ENCODE measurements at places on chromosomes 5 and 9.

GRCh38 chr5:126911986-126912385 lies 118.4 kb downstream of the MARCHF3 start:
- no peaks in the 10 kb centered on the region for H3K27me3 ChIP-seq
- no peak overlapping the region for H3K27ac ChIP-seq
- peaks cover 6% of the 10 kb centered on the region for H3K4me1 ChIP-seq

DNA sequence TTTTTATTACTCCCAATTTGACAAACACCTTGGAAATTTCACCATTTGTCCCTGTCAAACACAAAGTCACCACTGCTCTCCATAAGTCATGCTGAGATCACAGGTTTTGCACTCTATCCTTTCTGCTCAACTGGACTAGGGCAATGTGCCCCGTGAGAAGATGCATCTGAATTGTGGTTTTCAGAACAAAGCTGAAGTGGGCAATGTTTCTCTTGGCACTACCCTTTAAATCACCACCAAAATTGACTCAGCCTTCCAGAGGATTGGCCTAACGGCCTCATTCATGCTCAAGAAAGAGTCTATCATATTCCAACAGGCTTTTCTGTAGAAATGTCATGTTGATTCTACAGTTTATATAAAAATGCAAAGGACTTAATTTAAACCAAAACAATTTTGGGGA lies 81.0 kb upstream of the TRIO start:
- no peaks in the 10 kb centered on the region for H3K4me1 ChIP-seq
- no peaks in the 10 kb centered on the region for H3K27me3 ChIP-seq
- no peak for ATAC-seq
- no peaks in the 10 kb centered on the region for H3K36me3 ChIP-seq
- H3K4me3 ChIP-seq, result no peak overlapping the region

DNA sequence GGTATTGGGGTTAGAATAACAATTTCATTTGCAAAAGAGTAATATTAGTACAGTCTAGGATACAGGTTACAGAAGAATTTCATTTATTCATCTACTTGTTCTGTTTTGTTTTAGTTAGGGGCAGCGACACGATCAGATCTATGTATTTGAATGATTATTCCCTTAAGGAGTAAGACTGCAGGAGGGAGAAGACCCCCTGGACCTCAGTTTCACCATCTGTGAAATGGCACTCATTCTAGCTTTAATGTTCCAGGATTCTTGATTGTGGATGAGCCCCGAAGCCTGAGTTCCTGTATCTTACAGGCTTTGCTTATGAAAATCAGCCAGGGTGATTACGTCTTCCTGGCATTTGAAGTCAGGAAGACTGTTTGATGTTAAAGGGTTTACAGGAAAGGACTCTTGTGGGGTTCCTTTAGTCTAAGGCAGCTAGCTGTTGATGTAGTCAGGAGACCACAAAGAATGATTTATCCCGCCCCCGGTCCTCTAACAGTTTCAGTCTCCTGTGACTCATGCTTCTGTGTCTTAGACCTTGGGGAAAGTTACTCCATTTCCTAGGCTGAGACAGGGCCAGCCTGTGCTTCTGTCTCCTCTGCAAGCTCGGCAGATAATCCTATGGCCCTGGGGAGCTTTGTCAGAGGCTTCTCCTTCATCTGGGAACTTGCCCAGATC lies 11.5 kb downstream of the SMIM3 start:
- H3K36me3 ChIP-seq, result no peaks in the 10 kb centered on the region
- peaks cover 28% of the 10 kb centered on the region for H3K4me1 ChIP-seq
- no peaks in the 10 kb centered on the region for H3K27me3 ChIP-seq

- no peak overlapping the region for H3K4me3 ChIP-seq
- H3K4me1 ChIP-seq, result peaks cover 6% of the 10 kb centered on the region
- no peaks in the 10 kb centered on the region for H3K27me3 ChIP-seq
- no peak for ATAC-seq
- no peak overlapping the region for H3K27ac ChIP-seq
These were observed 4.7 kb downstream of the NOL6 start for GRCh38 chr9:33468797-33469621.

DNA sequence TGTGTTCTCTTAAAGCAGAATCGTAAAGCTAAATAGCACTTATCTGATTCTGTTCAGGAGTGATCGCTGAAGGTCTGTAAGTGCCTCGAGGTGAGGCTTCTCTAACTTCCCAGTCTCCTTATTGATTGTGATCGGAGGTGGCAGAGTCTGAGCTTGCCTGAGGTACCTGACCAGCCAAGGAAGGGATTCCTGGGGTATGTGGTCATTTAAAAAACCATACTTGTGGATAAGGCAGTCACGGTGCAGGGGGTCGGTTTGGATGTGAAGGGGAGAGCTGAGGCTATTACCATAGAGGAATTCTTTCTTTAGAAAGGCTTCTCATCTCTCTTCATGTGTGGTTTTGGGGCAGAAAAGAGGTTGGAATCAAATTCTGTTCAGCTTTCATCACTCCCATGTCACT lies 193.7 kb downstream of the TLE4 start:
- ATAC-seq, result no peak
- H3K4me3 ChIP-seq, result no peak overlapping the region
- no peak overlapping the region for H3K27ac ChIP-seq
- peaks cover 7% of the 10 kb centered on the region for H3K27me3 ChIP-seq
- no peaks in the 10 kb centered on the region for H3K36me3 ChIP-seq
- H3K4me1 ChIP-seq, result no peaks in the 10 kb centered on the region

- no peaks in the 10 kb centered on the region for H3K36me3 ChIP-seq
- ATAC-seq, result peak; percentile 53
- H3K4me1 ChIP-seq, result no peaks in the 10 kb centered on the region
- no peak overlapping the region for H3K27ac ChIP-seq
These were observed 7.5 kb downstream of the DOCK8 start for GRCh38 chr9:221989-222776.

- no peak for ATAC-seq
- no peaks in the 10 kb centered on the region for H3K36me3 ChIP-seq
- H3K27ac ChIP-seq, result no peak overlapping the region
- H3K4me1 ChIP-seq, result no peaks in the 10 kb centered on the region
- no peak overlapping the region for H3K4me3 ChIP-seq
These were observed 81.4 kb upstream of the DAB2 start for GRCh38 chr5:39506211-39506610.

GRCh38 chr9:3088219-3088618 lies 244.3 kb upstream of the PUM3 start:
- H3K27ac ChIP-seq, result no peak overlapping the region
- no peak for ATAC-seq
- H3K27me3 ChIP-seq, result peaks cover 3% of the 10 kb centered on the region
- H3K4me3 ChIP-seq, result no peak overlapping the region
- H3K36me3 ChIP-seq, result no peaks in the 10 kb centered on the region

All from activated T-helper 17 cell treated with anti-CD3 and anti-CD28 coated beads, Interleukin-2, amount 50 U/mL, for 72 hours (primary cell).